IMR-90 (cell line): ENCODE measurements at places on chromosomes 4 and X. TPM values are rescaled to one million over a fixed set of nuclear protein-coding genes. Genes with fewer than 3 reads are reported as not detected.
A peak's percentile ranks its signal among the peaks of the same experiment; 100 is the strongest.

GRCh38 chrX:132613801-132614200, 125.0 kb upstream of the MBNL3 start:
- no peaks in the 10 kb centered on the region for H3K36me3 ChIP-seq
- H3K27me3 ChIP-seq = peaks cover 3% of the 10 kb centered on the region
- H3K27ac ChIP-seq = no peak overlapping the region
- no peak overlapping the region for H3K4me3 ChIP-seq
- DNase-seq = no peak

DNA sequence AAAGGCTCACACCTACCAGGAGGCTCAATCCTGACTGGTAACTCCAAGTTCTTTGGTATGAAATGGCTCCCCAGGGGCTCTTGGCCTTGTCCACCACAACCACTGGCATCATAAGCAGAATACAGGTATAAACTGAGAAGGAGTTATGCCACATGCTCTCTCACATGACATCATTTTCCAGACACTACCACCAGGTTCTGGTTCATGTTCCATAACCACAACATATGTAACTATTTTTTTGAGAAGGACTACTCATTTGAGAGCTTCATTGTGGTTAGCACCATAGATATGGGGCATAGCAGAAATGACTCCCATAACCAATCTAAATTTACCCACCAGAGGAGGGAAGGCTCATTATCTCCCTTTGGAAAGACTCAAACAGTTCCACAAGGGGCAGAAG, 19.6 kb downstream of the PRDM5 start:
- DNase-seq = no peak
- H3K27ac ChIP-seq = no peak overlapping the region
- H3K4me1 ChIP-seq = no peaks in the 10 kb centered on the region
- H3K27me3 ChIP-seq = no peaks in the 10 kb centered on the region
- H3K36me3 ChIP-seq = peaks cover 5% of the 10 kb centered on the region
- H3K4me3 ChIP-seq = no peak overlapping the region

GRCh38 chrX:15143050-15143824, 126.6 kb downstream of the ASB9 start:
- H3K4me3 ChIP-seq = no peak overlapping the region
- H3K27ac ChIP-seq = no peak overlapping the region
- no peaks in the 10 kb centered on the region for H3K4me1 ChIP-seq
- DNase-seq = peak; percentile 45

- peaks cover 5% of the 10 kb centered on the region; the same call in 1 of the 2 replicates for H3K4me1 ChIP-seq
These were observed 5.3 kb downstream of the EDA2R start for GRCh38 chrX:66633541-66633940.

GRCh38 chr4:174717828-174718227, 111.2 kb downstream of the GLRA3 start:
- H3K4me3 ChIP-seq = no peak overlapping the region
- H3K27ac ChIP-seq = no peak overlapping the region
- no peaks in the 10 kb centered on the region for H3K4me1 ChIP-seq
- no peaks in the 10 kb centered on the region for H3K36me3 ChIP-seq
- no peaks in the 10 kb centered on the region for H3K27me3 ChIP-seq

DNA sequence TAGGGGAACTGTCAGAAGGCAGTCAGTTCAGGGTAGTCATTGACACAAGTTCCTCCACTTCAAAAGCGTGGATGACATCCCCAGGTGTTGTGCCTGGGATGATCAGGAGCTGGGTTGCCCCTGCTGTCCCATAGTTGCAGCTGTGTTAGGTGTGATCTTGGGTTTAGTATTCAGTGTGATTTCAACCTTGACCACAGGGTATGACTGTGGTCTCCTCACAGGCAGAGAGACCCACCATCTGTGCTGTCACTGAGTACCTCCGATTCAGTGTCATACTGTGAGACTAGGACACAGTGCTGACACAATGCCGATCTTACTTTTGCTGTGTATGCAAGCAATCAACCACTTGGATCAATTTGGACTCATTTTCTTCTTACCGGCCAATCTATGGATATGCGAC, 25.2 kb downstream of the FOXR2 start:
- no peak overlapping the region for H3K27ac ChIP-seq
- no peak overlapping the region for H3K4me3 ChIP-seq
- no peaks in the 10 kb centered on the region for H3K36me3 ChIP-seq
- no peaks in the 10 kb centered on the region for H3K27me3 ChIP-seq
- no peaks in the 10 kb centered on the region for H3K4me1 ChIP-seq

- no peaks in the 10 kb centered on the region for H3K4me1 ChIP-seq
- peak overlapping the region; percentile 73 for H3K4me3 ChIP-seq
- no peak for DNase-seq
- peaks cover 3% of the 10 kb centered on the region for H3K36me3 ChIP-seq
- H3K27me3 ChIP-seq = no peaks in the 10 kb centered on the region; the same call in 1 of the 2 replicates
These were observed 307 bp downstream of the ATG4A start for GRCh38 chrX:108091878-108092291.

DNA sequence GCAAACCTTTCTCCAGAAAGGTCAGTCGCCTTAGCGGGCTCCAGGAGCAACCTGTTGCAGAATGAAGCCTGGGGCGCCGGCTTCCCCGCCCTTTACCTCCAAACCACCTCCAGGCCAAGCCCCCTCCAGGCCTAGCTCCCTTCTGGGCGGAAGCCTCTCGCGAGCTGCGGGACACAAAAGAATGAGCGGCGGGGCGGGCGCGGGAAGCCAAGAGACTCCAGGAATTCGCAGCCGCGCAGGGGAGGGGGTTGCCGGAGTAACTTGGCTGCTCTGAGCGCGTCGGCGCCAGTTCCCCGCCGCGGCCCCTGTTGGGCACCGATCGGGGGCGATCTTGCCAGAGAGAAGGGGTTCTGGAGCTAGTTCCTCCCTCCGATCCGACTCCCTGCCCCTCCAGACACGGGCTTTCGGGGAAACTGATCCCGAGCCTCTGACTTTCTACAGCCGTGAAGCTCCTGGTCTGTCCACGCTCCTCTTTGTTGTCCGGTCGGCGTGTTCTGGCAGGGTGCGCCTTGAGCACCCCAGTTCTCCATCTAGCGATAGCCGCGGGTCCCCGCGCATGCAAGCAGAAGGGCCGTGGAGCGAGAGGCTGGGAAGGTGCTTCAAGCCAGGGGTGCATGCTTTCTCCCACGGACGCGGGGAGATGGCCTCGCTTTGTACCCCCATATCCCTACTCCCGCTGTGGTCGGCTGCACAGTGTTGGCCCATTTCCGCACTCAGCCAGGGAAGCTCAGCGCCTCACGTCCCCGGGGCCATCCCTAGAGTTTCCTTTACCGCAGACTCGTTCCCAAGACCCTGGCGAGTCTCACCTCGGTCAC, 1.2 kb downstream of the PROM1 start:
- DNase-seq = no peak
- H3K36me3 ChIP-seq = no peaks in the 10 kb centered on the region
- peaks cover 74% of the 10 kb centered on the region for H3K27me3 ChIP-seq
- H3K4me1 ChIP-seq = peaks cover 3% of the 10 kb centered on the region; the same call in 1 of the 2 replicates
- no peak overlapping the region for H3K4me3 ChIP-seq
- H3K27ac ChIP-seq = no peak overlapping the region

GRCh38 chr4:100022792-100023222, 72.7 kb upstream of the H2AZ1 start:
- H3K36me3 ChIP-seq = no peaks in the 10 kb centered on the region
- H3K27me3 ChIP-seq = peaks cover 4% of the 10 kb centered on the region
- H3K4me3 ChIP-seq = no peak overlapping the region
- H3K4me1 ChIP-seq = no peaks in the 10 kb centered on the region
- H3K27ac ChIP-seq = no peak overlapping the region

DNA sequence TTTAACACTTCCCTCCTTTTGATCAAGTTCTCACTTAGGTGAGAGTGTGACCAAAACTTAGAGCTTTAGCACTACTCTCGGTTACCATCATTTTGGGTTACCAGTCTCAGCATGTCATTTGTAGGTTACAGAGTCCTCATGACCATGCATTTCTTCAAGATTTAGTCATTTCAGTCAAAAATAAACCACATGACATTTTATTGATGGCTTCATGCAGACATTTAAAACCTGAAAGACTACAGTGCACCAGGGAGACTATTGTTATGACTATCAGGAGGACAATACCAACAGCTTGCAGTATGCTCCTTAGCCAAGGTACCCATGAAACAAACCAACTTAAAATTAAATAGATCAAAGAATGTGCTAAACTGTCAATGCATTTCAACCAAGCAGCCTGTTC, 498.1 kb upstream of the FSTL5 start:
- no peaks in the 10 kb centered on the region for H3K27me3 ChIP-seq
- DNase-seq = no peak
- no peaks in the 10 kb centered on the region for H3K4me1 ChIP-seq
- H3K36me3 ChIP-seq = no peaks in the 10 kb centered on the region
- H3K4me3 ChIP-seq = no peak overlapping the region

- H3K27me3 ChIP-seq = no peaks in the 10 kb centered on the region
- no peak overlapping the region for H3K27ac ChIP-seq
- no peak for DNase-seq
- no peaks in the 10 kb centered on the region for H3K4me1 ChIP-seq
These were observed 19.3 kb downstream of the NEK1 start for GRCh38 chr4:169593050-169593560.

- H3K4me1 ChIP-seq = peaks cover 9% of the 10 kb centered on the region
- no peaks in the 10 kb centered on the region for H3K36me3 ChIP-seq
- H3K4me3 ChIP-seq = no peak overlapping the region
- no peak overlapping the region for H3K27ac ChIP-seq
- DNase-seq = peak; percentile 91
These were observed 11.4 kb upstream of the SLAIN2 start for GRCh38 chr4:48329976-48330375.

- H3K36me3 ChIP-seq = no peaks in the 10 kb centered on the region
- H3K4me1 ChIP-seq = peaks cover 12% of the 10 kb centered on the region
These were observed 126.5 kb downstream of the KIT start for GRCh38 chr4:54784161-54784671.

DNA sequence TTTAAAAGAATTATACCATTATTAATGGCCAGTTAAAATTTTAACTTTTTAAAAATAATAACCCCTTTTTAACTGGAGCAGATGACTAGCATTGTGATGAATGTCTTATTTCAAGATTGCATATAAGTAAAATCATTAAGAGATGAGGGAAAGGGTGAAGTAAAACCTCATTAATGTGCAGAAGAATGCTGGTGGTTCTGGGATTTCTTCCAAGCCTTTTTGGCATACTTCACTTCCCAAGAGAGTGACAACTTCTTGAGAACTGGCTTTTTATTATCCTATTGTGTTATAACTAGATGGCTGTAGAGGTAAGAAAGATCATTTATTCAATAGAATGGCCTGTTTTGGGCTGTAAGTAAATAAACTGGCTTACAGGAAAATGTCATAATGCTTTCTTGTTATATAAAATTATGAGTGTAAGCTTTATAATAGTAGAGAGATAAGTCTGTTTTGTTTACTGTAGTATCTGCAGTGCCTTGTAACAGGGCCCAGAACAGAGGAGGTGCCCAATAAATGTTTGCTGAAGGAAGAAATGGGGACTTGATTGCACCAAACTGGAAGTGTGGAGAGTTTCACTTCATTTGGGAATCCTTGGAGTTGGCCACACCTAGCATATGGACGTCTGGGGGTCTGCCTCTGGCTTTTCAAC, 242.9 kb upstream of the PITX2 start:
- H3K36me3 ChIP-seq = no peaks in the 10 kb centered on the region
- H3K27ac ChIP-seq = no peak overlapping the region
- DNase-seq = peak; percentile 55
- H3K4me3 ChIP-seq = no peak overlapping the region
- peaks cover 2% of the 10 kb centered on the region for H3K4me1 ChIP-seq

DNA sequence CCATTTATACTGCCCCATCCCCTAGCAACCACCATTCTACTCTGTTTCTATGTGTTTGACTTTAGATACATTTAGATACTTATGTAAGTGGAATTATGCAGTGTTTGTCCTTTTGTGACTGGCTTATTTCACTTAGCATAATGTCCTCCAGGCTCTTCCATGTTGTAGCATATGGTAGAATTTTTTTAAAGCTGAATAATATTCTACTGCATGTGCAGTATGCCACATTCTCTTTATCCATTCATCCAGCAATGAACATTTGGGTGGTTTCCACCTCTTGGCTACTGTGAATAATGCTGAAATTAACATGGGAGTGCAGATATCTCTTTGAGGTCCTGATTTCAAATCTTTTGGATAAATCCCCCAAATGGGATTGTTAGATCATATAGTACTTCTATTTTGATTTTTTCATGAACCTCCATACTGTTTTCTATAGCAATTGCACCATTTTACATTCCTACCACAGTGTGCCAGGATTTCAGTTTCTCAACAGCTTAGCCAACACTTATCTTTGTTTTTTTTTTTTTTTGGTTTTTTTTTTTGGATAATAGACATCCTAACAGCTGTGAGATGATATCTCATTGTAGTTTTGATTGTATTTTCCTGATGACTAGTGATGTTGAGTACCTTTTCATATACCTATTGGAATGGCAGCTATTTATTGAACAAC, 105.9 kb upstream of the LNX1 start:
- H3K4me3 ChIP-seq = no peak overlapping the region
- no peaks in the 10 kb centered on the region for H3K36me3 ChIP-seq
- H3K27me3 ChIP-seq = no peaks in the 10 kb centered on the region
- H3K27ac ChIP-seq = no peak overlapping the region

DNA sequence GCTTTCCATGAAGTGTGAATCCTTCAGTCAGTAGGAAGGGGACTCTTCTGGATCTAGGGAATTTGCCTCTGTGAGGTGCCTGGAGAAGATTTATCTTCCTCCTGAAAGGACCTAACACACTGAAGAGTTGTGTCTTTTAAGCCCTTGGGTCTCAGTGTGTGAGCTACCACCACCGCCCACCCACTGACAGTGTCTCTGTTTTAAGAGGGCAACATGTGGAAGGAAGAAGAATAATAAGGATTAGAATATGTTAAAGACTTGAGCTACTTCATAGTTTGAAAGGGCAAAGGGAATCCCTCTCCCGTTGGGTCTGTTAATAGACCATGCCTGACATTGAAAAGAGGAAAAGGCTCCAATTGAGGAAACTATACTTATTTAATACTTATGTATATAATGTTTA, 64.3 kb upstream of the TLR2 start:
- no peaks in the 10 kb centered on the region for H3K27me3 ChIP-seq
- peaks cover 2% of the 10 kb centered on the region; the same call in 1 of the 2 replicates for H3K4me1 ChIP-seq
- no peak for DNase-seq
- H3K27ac ChIP-seq = no peak overlapping the region
- H3K4me3 ChIP-seq = no peak overlapping the region
- peaks cover 16% of the 10 kb centered on the region for H3K36me3 ChIP-seq

- no peak overlapping the region for H3K4me3 ChIP-seq
- H3K4me1 ChIP-seq = no peaks in the 10 kb centered on the region
- H3K36me3 ChIP-seq = no peaks in the 10 kb centered on the region
- peaks cover 2% of the 10 kb centered on the region; the same call in 1 of the 2 replicates for H3K27me3 ChIP-seq
- peak; percentile 57 for DNase-seq
These were observed 23.1 kb upstream of the ARMCX2 start for GRCh38 chrX:101682723-101683122.

Gene CT83
- not detected in 2 replicates for total RNA-seq

Gene NAP1L3
- 2.2 and 5.3 TPM in 2 replicates for total RNA-seq

Gene PITX2
- total RNA-seq = 3.0 and 3.6 TPM in 2 replicates

Gene MAGEC2
- total RNA-seq = not detected in 2 replicates

Gene SLC6A14
- total RNA-seq = not detected in 2 replicates

Gene UGT2B15
- not detected in 2 replicates for total RNA-seq

Gene UGT2B10
- not detected in 2 replicates for total RNA-seq

Gene DSPP
- total RNA-seq = not detected in 2 replicates

Gene RS1
- not detected in 2 replicates for total RNA-seq

Gene ADH6
- not detected in 2 replicates for total RNA-seq

Gene AR
- 2.8 and 4.7 TPM in 2 replicates for total RNA-seq

Gene REPS2
- 0.18 and 0.28 TPM in 2 replicates for total RNA-seq

Gene FAM241A
- total RNA-seq = under 0.01 and 0.28 TPM in 2 replicates
